ENCODE measurements at places on chromosomes 7 and 10.

DNA sequence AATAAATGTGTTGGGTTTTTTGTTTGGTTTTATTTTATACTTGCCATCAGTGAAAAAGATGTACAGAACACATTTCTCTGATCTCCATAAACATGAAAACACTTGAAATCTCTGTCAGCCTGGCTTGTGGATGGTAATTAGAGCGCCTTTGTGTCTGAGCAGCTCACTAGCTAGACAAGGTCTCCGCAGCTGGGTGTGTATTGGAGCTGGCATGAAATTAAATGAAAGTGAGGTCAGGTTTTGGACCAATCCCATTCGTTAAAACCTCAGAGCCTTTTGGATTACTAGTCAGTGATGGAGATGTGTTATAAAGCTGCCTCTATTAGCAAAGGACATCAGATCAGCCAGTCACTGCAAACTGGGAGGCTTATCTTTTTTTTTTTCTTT, 2.7 kb downstream of the FRAT1 start:
- no peak for DNase-seq

- no peak for DNase-seq
Measured at GRCh38 chr7:138167222-138167621, 91.0 kb downstream of the AKR1D1 start.

DNA sequence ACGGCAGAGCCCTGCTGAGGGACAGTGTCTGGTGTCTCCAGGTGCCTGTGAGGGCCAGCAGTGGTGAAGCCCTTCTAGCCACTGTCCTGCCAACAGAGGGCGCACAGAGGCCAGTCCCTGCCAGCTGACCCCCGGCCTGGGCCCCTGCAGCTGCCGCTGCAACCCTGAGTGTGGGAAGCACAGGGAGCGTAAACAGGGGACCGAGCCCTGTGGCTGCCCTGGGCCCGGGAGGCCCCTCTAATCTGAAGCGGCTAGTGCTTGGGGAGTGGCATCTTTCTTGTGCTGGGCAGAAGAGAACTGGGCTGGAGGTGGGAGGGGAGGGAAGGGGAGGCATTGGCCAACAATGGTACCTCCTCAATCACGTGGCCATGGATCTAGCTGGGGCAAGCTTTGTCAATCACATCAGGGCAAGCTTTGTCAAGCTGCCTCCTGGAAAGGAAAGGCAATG, 34.6 kb downstream of the TRIM8 start:
- no peak for DNase-seq

DNA sequence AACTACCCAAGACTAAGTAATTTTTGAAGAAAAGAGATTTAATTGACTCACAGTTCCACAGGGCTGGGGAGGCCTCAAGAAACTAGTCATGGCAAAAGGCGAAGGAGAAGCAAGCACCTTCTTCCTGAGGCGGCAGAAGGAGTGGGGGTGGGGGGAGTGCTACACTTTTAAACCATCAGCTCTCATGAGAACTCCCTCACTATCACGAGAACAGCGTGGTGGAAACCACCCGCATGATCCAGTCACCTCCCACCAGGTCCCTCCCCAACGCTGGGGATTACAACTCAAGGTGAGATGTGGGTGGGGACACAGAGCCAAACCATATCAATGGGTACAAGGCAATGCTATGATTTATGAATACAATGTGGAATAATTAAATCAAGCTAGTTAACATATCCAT, 241.9 kb downstream of the PTPRN2 start:
- DNase-seq: no peak

- DNase-seq: no peak
Measured at GRCh38 chr7:21146642-21147423, 281.1 kb upstream of the SP4 start.

- no peak for DNase-seq
Measured at GRCh38 chr10:122336332-122336731, 38.2 kb upstream of the PLEKHA1 start.

DNA sequence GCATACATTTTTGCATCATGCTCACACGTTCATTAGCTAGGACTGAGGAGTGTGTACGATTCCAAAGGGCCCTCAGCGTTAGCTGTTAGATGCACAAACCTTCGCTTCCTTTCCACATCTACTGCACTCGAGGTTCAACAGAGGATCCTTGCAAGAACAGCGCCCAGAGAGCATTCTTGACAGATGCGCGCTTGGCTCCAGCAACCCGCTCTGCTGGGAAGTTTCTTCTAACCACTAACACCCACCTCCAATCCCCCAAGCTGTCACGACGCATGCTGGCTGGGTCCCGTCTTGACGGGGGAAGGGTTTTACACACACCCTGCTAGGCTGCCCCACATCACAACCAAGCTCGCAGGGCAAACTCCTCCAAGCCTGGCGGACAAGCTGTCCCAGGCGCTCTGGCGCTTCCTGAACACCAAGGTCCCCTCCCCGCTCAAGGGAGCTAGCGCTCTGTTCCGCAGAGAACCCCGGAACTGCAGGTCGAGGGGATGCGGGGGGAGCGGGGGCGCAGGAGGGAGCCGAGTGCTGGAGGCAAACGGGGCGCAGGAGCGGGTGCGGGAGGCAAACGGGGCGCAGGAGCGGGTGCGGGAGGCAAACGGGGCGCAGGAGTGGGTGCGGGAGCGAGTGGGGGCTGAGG, 653 bp upstream of the ADRB1 start:
- DNase-seq: no peak

- DNase-seq: no peak
Measured at GRCh38 chr10:47233631-47234030, 66.4 kb upstream of the GDF10 start.

DNA sequence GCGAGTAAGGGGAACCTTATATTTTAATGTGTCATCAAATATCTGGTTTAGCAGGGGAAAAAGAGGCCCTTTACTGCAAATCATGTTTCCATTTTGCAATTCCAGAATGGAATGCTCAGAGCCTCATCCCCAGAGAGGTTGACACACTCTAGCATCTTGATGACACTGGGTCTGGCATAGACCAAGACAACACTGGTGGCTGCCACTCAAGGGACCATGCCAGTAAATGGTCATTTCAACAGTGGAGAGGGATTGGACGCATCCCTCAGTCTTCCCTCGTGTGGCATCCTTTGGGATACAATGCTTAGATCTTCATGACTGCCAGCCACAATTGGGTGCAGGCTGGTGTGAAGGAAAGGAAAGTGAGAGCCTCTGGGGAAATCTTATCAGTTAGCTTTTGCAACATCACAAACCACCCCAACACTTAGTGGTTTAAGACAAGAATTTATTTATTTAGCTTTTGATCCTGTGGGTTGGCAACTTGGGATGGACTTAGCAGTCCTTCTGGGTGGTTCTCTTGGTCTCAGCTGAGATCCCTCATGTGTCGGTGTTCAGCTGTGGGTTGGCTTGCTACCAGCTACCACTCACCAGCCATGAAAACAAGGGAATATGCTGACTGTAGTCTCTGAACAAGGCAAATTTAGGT, 21.6 kb downstream of the TACC2 start:
- no peak for DNase-seq

DNA sequence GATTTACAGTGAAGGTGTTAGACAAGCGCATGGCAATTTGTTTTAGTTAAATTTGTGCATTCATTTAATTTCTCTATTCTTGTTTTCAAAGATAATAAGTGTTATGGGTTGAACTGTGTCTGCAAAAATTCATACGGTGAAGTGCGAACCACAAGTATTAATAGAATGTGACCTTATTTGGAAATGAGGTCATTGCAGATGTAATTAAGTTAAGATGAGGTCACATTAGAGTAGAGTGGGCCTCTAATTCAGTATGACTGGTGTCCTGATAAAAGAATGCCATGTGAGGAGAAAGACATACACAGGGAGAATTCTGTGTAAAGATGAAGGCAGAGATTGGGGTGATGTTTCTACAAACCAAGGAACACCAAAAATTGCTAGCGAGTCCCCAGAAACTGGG, 158.8 kb upstream of the SEMA3E start:
- DNase-seq: no peak

DNA sequence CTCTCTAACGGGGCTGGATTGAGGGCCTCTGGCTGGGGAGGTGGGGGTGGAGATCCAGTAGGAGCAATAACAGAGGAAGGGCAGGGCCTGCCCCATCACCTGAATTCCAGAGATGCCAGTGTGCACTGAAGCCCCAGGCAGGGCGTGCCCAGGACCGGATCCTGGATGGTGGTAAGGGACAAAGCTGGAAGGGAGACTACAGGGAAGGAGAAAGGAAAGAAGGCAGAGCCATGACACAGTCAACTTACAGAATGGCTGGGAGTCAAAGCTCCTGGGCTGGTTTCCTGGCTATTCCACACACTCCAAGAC, 666 bp downstream of the TMEM139 start:
- DNase-seq: no peak

- no peak for DNase-seq
Measured at GRCh38 chr10:80277567-80278250, 11.7 kb downstream of the MAT1A start.

DNA sequence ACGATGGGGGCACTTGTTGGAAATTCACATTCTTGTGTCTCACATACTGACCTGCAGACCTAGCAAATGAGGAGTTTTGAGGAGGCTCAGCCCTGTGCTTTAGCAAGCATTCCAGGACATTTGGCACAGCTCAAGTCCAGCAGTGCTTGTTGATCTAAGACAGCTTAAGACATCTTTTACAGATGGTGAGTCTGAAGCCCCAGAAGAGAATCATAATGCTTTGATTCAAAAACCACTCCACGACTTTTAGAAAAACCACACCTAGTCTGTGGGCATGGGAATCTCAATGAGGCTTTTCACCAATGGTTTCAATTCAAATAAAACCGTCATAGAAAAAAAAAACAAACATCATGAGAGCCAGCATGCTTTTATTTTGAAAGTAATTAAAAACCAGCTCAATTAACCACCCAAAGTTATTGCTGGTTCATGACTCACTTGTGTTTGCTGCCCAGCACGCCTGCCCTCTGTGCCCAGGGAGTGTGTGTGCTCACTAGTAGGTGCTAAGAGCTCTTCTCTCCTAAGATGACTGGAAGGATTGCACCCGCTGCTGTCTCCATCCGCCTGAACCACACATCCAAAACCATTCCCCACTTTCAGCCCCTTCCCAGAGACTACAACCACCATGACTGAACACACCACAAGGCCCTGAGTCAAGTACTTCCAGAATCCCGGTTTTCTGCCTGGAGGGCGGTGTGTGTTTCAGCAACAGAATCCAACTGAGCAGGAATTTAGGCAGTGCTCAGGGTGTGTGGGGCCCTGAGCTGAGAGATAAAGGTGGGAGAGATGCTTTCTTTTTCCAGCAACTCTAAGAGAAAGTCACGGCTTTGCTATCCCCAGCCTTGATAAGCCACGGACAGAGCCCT, 130.2 kb upstream of the ADAM12 start:
- no peak for DNase-seq

GRCh38 chr10:66180581-66181318, 745.1 kb upstream of the LRRTM3 start:
- DNase-seq: peak; percentile 33

GRCh38 chr7:158997110-158997453, 140.7 kb downstream of the DYNC2I1 start:
- no peak for DNase-seq

GRCh38 chr10:114250236-114250635, 11.2 kb downstream of the VWA2 start:
- no peak for DNase-seq

DNA sequence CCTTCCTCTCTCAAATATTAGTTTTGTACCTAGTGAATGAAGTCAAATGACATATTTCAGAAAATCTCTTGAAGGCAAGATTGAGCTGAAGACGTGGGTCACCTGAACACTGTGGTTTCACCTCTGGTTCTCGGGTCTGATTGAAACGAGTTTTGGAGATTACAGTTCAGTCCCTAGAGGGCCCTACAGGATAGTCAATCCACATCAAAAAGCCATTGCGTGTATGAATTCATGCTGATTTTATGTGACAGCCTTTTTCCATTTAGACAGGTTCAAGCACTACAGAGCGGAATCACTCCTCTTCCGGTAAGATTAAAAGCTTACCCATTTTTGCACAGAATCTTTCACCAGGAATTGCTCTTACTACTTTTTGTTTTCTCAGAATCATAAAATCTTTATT, 62.2 kb downstream of the VIM start:
- DNase-seq: peak; percentile 17

DNA sequence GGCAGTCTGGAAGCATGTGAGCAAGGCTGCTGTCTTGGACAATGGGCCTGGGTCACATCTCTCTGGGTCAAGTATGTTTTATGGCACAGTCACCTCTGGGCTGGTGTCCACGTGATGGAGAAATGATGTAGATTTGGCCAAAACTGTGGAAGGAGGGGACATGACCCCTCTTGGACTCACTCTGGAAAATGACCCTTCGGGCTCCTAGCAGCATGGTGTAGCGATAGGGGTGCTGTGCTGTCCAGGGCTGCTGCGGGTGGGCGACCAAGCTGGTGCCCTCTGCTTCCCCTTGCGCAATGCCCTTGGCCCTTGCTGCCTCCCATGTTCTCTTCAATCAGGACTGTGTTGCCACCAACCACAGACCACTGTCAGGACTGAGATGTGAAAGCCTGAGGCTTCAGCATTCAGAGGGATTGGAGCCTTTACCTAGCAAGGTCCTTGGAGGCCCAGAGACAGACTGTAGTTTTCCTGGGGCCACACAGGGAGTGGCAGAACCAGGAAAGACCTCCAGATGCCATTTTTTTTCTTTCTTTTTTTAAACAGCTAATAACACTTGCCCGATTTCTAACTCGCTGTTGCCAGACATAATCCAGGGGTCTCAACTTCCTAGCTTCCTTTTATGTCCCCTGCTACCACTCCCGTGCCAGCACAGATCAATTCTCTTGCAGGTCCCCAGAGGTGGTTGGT, 6.1 kb downstream of the CYP26A1 start:
- no peak for DNase-seq

DNA sequence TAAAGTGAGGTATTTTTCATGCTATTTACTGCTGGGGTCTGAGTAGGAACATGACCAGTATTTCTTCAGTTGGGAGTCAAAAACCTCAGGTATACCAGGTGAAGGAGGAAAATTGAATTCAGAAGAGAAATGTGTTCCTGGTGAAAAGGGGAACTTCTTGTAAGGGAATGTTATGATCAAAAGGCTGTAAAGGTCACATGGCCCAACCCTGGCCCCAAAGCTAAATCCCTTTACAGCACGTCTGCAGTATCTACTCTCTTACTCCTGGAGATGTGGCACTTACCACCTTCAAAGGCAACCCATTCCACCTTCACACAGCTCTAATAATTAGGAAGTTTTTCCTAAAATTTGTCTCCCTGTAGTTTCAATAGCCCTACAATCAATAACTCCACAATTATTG, 15.2 kb downstream of the PIK3AP1 start:
- no peak for DNase-seq

DNA sequence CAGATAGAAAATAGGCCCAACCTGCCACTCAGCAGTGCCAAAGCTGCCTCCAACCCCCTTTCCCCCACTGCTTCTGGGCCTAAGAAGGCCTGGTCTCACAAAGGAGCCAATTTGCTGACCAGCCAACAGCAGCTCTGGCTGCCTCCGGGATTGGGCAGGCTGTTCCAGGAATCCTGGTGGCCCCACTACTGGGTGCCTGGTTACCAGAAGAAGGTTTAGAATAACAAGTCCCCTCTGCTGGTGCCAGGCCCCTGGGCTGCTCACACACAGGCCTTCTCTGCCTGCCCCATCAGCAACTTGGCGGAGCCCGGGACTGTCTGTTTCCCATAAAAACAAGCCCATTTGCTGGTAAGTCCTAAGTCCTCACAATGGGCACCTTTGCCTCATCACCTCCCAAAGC, 1.2 kb downstream of the PHKG1 start:
- DNase-seq: no peak

All from CD4-positive, alpha-beta T cell treated with Interleukin-6 at 100 ng/mL for 8 hours (primary cell).